ENCODE measurements at places on chromosomes 2 and 18.

DNA sequence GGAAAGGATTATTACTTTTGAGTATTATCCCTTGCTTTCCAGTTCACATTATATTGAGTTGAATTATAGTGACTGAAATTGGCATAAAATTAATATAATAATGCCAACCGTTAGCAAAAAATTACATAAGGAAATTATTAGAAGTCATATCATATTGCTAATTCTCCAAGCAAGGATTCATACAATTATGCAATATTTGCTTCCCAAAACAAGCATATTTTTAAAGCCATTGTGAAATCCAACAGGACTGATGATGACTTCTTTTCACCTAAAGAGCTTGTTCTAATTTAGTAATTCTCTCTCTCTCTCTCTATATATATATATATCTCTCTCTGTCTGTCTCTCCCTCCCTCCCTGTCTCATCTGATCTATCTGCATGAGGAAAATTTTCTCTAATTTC lies 283.5 kb downstream of the DSEL start:
- no peak for DNase-seq

DNA sequence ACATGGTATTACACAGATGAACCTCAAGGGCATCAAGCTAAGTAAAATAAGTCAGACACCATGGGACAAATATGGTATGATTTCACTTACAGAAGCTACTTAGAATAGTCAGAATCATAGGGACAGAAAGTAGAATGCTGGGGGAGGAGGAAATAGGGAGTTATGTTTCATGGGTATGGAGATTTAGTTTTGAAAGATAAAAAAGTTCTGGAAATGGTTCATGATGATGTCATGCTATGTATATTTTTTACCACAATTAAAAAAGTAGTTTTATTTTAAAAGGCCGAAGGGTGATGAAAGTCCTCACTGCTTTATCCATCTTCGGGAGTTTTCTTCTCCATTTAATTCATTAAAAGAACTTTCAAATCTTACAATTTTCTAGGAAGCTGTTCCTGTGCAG lies 181.9 kb downstream of the CALCRL start:
- no peak for DNase-seq

DNA sequence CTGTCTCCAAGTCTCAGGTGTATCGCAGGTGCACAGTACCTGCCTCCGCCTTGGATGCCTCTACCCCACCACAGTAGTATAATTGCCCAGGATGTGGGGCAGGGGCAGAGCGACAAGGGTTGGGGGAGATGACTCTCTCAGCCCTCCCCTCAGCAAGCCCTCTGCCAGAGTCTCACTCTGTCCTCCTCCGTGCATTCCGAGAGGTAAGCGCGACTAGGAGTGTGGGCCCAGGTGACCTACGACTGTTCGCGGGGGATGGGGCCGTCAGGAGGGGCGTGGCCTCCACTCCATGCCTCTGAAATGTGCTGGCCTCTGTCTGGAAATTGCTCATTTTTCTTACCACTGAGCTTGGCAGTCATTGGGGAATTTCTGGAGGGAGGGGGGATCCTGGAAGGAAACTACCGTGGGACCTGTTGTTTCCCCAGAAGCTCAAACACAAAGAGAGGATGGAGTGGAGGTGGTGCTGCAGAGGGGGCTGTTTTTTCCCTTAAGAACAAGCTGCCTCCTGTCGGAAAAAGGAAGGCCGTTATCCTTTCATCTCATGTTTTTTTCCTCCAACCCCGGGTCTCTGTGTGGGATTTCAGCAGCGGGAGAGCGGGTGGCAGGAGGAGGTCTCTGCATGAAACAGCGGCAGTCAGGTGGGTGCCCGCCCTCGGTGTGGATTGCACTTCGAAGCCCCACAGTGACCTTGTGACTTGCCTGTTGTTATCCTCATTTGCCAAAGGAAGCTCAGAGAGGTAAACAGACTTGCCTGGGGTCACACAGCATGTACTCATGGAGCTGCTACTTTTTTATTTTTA lies 13.0 kb upstream of the RALB start:
- no peak for DNase-seq

DNA sequence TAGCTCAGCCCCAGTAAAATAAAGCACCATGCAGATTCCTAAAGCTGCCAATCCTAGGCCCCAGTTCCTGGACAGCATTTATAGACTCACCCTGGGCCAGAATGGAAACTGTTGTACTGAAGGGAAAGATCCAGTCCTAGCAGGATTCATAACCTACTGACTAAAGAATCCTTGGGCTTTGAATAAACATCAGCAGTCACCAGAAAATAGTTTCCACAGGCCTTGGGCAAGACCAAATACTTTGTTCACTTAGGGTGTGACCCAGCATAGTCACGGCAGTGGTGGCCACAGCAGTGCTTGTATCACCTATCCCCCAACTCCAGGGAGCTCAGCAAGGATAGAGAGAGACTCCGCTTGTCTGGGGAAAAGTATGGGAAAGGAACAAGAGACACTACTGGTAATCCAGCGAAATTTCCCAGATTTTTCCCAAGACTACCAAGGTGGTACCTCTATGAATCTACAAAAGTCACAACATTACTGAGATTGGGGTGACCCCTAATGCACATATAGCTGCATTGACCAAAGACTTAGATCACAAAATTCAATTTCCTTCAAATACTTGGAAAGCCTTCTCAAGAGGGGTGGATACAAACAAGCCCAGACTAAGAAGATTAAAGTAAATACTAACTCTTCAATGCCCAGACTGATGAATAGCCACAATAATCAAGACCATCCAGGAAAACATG lies 748.1 kb upstream of the LRATD1 start:
- no peak for DNase-seq

- DNase-seq = no peak
These were observed 19.1 kb downstream of the HDAC4 start for GRCh38 chr2:239381709-239382134.
